ENCODE measurements at places on chromosomes 16 and 17.

- no peak for DNase-seq
Measured at GRCh38 chr17:50020841-50021599, 26.0 kb upstream of the DLX3 start.

DNA sequence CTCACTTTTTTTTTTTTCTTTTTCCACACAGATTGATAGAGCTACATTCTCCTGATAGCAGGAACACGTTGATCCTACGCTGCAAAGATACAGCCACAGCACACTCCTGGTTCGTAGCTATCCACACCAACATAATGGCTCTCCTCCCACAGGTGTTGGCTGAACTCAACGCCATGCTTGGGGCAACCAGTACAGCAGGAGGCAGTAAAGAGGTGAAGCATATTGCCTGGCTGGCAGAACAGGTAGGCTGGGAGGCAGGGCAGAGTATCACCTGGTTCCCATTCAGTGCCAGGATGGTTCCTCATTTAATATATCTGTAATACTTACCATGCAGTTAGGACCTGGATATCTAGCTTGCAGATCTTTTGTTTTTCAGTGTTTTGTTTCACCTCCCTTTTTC is 51.1 kb upstream of the VPS4A start:
- no peak for DNase-seq

DNA sequence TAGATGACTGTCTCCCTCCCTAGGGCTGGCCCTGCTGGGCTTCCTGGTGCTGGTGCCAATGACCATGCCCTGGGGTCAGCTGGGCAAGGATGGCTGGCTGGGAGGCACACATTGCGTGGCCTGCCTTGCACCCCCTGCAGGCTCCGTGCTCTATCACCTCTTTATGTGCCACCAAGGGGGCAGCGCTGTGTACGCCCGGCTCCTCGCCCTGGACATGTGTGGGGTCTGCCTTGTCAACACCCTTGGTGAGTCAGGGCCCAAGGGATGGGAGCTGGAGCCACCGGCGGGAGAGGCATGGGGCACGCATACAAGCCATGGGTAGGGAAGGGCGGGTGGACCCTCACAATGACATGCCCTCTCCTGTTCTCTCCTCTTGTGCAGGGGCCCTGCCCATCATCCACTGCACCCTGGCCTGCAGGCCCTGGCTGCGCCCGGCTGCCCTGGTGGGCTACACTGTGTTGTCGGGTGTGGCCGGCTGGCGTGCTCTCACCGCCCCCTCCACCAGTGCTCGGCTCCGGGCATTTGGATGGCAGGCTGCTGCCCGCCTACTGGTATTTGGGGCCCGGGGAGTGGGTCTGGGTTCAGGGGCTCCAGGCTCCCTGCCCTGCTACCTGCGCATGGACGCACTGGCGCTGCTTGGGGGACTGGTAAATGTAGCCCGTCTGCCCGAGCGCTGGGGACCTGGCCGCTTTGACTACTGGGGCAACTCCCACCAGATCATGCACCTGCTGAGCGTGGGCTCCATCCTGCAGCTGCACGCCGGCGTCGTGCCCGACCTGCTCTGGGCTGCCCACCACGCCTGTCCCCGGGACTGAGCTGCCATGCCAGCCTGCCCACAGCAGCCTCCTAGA is 2.2 kb downstream of the PAQR4 start:
- DNase-seq = no peak

DNA sequence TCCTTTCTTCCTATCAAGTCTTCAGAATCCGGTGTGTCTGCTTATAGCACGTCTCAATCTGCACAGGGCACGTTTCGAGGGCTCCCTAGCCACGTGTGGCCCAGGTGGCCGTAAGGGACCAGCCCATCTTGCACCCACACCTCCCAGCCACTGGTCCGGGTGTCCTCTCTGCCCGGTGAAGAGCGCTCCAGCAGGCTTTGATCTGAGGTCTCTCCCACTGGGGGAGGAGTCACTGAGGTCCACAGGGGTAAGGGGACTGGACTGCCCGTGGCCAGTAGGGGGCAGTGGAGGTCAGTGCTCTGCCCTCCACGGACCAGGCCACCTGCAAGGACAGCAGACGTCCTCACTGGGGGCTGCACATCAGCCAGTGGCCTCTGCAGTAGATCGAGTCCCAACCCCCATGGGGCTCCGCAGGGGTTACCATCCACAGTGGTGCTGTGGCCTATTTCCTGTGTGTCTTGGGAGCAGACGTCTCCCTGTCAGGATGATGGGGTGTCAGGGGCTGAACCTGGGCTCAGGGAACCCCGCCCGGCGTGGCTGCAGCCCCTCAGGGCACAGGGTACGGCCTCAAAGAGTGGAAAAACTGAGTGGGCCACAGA is 204.1 kb upstream of the CIBAR2 start:
- DNase-seq = no peak

DNA sequence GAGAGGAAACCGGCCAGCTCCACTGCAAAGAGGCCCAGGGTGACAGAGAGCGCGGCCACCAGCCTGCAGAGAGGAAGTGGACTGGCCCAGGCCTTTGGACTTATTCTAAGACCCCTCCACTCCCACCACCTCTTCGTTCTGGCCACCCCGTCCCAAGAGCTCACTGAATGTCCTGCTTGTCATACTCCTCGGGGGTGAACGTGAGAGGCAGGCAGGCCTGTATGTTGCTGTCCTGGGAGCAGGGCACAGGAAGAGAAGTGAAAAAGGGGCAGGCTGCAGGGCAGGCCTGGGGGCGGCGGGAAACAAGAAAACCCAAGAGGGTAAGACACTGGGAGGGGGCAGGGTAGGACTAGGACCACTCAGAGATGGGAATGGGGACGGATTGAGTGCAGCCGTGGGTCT is 384 bp downstream of the TMEM107 start:
- no peak for DNase-seq

- no peak for DNase-seq
Measured at GRCh38 chr16:85056211-85056748, 28.7 kb downstream of the KIAA0513 start.

GRCh38 chr17:83171661-83172060 is 92.3 kb downstream of the METRNL start:
- DNase-seq = no peak

- DNase-seq = no peak
Measured at GRCh38 chr16:58614212-58614611, 15.4 kb downstream of the CNOT1 start.

- DNase-seq = no peak
Measured at GRCh38 chr17:64273006-64273405, 9.9 kb upstream of the TEX2 start.

GRCh38 chr17:2400474-2400866 is 390 bp downstream of the MNT start:
- DNase-seq = no peak

DNA sequence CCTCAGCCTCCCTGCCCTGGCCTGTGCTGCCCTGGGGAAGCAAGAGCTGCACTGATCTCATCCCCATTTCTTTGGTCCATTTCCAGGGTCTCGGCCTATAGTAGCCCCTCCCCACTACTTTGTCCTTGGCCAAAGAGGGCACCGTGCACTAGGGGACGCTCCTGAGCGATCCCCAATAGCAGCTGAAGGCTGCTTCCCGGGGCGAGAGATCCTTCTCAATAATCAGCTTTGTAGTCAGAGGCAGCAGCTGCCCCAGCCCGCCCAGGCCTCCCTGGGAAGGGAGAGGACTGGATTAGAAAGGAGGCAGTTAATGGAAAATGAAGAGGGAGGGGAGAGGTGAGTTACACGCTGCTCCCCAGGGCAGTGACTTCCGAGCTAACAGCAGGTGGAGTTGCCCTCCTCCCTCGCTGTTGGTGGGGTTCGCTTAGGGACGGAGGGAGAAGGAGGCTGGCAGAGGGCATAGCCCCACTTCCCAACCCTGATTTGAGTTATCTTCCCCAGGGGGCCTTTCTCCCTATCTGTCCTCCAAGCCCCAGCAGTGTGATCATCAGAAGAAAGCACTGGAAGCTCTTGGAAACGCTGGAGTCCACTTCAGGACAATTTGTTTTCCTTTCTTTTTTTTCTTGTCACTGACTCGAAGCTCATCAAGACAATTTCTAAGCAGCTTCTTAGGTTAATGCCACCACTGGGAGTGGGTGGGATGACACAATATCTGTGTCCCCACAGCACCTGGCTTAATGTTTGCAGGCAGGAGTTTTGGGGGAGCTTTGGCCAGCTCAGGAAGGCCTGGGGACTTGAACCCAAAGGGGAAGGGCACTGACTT is 2.6 kb downstream of the MXRA7 start:
- DNase-seq = no peak

GRCh38 chr17:37160944-37161343 is 212.2 kb downstream of the AATF start:
- no peak for DNase-seq

DNA sequence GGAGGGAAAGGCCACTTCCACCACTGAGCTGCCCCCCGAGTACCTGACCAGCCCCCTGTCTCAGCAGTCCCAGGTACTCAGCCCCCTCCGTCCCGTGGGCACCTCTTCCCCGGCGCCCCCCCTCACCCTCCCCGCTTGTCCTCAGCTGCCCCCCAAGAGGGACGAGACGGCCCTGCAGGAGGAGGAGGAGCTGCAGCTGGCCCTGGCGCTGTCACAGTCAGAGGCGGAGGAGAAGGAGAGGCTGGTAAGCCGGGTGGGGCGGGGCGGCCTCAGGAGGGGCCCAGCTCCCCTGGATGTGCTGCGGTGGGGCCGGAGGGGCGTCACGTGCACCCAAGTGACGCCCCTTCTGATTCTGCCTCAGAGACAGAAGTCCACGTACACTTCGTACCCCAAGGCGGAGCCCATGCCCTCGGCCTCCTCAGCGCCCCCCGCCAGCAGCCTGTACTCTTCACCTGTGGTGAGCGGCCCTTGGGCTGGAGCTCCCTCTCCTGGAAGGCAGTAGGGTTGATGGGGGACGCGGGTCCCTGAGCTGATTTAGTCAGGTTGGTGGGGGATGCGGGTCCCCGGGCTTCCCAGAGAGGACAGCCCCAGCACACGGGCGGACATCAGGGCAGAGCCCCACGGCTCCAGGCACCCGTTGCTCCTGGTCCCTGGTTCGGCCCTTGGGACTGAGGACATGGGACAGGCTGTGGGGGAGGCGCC is 9.5 kb upstream of the MRPL12 start:
- no peak for DNase-seq

- DNase-seq = no peak
Measured at GRCh38 chr16:88472069-88472468, 19.0 kb downstream of the ZFPM1 start.

DNA sequence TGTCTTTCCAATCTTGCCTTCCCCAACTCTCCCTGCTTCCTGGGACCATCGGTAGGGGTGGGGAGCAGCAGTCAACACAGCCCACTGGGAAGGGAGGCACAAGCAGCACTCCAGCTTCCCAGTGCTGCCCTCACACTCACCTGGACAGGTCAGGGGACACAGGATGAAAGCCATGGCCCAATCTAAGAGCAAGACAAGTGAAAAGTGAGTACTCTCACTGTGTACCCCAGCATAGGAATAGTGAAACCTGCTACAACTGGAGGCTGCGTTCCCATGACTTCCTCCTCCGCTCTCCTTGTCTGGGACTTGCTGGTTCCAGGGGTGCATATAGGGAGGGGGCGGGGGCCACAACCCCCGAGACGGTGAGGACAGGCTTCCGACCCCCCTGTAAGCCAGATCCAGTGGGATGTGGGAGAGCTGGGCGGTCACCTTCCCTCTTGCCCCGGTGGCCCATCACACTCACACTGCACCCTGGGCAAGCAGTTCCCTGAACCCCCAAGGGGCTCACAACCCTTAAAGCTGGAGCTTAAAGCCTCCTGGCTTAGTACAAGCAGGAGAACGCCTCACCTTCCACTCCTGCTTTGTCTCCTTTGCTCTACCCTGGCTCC is 29.5 kb upstream of the SLC25A19 start:
- DNase-seq = no peak

GRCh38 chr17:76273445-76274111 is 8.4 kb downstream of the UBALD2 start:
- no peak for DNase-seq

- DNase-seq = no peak
Measured at GRCh38 chr16:66950437-66950836, 10.6 kb upstream of the CES3 start.

DNA sequence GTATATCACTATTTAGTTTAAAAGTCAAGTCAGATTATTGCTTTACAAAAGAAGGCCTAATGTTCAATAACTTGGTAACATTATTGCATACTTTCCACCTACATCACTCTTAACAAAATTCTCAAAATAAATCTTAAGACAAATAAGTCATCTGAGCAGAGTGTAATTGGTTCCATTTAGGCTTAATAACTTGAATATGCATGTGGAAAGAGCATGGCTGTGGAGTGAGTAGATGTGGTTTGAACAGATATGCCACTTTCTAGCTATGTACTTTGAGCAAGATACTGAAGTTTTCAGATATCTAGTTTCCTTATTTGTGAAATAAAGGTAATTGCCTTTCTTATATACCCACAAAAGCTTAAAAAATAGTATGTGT is 6.7 kb upstream of the EVI2A start:
- DNase-seq = no peak

GRCh38 chr17:36938566-36939051 is 1.3 kb downstream of the LHX1 start:
- no peak for DNase-seq

- no peak for DNase-seq
Measured at GRCh38 chr17:82935966-82936767, 96.3 kb upstream of the ZNF750 start.
